CD4-positive, alpha-beta T cell treated with Interleukin-2 at 100 ng/mL for 4 hours (primary cell): ENCODE measurements at places on chromosomes 2 and 18.

DNA sequence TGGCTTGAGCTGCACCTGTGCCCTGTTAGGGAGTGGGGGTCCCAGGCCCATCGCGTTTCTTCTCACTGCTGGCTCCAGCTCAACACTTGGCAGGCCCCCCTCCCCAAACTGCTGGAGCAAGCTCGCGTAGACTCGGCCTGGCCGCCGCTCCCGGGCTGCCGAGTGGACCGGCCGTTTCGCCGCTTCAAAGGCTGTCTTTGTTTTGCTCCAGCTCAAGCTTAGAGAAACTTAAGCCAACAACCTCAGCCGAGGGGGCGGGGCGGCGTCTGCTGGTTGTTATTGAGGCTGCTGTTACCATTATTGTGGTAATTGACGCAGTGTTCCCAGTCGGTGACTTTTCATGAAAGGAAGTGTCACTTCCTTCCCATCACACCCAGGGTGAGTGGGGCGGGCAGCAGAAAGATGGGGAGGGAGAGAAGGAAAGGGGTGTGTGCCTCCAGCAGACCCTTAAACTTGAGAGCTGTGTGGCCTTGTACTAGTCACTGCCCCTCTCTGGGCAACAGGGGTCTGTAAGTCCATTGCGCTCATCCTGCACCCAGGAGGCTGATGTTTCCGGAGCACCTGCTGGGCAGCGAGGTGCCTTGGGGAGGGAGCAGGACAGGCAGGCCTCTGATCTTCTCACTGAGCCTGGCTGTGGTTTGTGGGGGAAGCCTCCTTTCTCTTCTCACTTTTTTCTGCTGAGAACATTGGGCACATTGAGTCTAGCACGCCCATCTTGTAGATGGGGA lies 2.1 kb downstream of the ARID5A start:
- DNase-seq, result peak; percentile 90

DNA sequence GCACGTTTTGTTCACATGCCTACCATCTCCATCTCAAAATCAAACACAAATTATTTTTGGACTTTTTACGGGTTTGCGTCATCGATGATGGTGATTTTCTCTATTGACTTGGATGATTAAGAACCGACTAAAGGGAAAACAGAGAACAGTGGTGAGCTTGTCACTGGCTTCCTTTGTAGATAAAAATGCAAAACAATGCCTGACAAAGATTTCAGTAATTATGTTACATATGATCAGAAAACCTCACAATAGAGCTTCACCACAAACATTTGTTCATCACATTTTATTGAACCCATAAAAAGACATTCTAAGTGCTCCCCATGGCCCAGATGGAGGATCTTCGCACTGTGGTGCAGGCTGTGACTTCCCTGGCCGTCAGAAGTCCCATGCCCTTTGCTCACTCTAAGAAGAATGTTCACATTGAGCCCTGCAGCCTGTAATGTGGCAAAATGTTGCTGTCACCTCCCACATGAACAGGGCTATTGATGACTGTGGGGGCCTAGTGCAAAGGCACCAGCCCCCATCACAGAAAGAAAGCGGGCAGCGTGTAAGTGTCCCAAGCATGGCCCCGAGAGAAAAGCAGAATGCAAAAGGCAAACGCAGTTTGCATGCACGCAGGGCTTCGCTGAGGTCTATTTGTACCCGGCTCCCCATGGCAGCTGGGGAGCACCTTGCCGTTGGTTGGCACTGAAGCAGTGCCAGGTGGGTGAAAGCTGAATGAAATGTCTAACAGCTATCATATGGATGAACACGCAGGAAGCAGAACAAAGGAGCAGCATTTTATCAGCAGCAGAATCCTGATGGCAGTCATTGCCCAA lies 60.6 kb downstream of the BCL2 start:
- DNase-seq, result no peak

GRCh38 chr2:184004289-184004947 lies 593.9 kb upstream of the ZNF804A start:
- no peak for DNase-seq

DNA sequence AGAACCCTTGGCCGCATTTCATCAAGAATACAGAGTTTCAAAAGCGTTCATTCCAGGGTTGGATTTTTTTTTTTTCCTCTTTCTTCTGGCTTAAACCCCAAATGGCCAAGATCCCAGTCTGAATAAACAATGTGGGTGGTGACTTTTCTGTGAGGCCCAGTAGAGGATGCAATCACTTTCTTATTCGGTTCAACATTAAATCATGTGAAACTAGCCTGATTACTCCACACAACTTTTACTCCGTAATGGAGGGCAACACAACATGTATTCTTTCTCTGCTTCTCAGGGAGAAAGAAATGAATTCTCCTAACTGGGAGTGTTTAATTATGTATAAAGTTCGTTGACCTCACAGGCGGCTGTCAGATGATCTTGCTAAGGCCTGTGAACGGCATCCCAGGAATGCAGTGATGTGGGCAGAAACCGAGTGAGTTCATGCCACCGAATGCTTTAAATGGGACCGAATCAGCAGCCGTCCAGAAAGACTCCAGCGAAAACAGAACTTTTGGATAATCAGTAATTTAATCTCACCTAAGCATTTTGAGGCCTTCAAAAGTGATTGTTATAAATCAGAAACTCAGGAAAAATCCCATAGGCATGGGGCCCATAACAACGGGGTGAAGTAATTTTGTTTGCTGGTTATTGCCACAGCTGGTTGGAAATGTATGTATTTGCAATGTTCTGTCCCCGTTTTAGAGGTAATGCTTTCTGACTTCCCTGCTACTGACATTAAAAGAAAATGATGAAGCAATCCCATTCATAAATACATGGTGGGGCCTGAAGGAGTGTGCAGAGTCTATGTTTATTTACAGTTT lies 81.5 kb downstream of the BCL2 start:
- no peak for DNase-seq

- no peak for DNase-seq
Observed at GRCh38 chr2:22801970-22802369, 583.0 kb upstream of the KLHL29 start.

GRCh38 chr2:190679813-190680591 lies 31.1 kb downstream of the NAB1 start:
- peak; percentile 64 for DNase-seq

DNA sequence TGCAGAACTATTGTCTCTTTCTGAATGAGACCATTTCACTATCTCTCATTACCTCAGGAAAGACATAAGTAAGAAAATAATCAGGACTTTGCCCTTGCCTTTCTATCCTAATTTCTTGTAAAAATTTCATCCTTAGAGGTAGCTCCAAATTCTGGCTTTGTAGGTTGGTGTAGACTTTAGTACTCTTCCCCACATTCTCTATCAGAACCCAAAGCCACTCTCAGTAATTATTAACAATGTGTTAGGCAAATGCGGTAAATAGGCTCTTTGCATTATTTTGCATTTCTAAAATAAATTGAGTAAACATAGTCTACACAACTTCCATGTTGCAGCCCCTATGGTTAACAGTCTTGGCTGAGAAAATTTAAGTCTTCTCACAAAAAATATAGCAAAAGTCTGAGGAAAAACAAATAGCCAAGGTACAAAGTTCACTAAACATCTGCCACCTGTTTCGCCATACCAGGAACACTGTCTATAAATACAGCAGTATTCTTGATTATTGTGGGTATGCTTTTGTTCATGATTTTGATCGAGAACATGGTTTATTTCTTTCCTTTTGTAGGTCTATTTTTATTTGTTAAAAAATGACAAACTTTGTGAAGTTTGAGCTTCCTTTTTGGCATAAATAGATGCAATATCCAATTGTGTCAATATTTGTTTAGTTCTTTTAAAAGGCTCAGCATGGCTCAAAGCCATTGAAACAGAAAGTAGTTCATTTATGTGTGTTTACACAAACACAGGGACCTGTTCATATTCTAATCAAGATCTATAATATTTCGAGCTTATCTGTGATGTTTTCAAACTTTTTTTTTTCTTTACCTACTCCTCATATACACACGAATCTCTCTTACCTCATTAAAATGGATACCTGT lies 1061.5 kb downstream of the CNTNAP5 start:
- DNase-seq, result no peak

DNA sequence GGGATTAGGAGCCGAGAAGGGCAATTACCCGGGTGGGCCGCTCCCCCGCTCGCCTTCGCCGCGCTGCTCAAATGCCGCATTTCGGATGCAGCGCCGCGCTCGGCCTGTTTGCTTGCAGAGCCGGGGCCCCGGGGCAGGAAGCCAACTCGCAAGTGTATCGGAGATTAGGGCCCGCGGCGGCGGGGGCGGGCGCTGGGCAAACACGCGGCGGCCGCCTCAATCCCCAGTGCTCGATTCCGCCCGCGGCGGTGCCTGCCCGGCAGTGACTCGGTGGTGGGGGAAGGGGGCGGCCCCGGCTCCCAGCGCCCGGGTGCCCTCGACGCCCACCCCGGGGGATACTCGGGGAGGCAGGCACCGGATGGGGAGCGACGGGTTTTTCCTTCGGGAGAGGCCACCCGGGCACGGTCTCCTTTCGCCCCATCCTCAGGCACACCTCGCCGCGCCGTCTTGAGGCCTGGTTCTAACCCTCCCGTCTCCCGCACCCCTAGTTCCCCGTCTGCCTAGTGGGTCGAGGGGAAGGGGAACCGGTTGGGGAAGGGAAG lies 26.6 kb upstream of the NOTO start:
- DNase-seq, result peak; percentile 58

GRCh38 chr2:234479465-234479864 lies 17.4 kb downstream of the ARL4C start:
- no peak for DNase-seq
